Cardiac fibroblast (primary cell): ENCODE measurements at places on chromosomes 2 and 18.

GRCh38 chr2:98043101-98043500, 43.9 kb upstream of the VWA3B start:
- DNase-seq, result no peak

GRCh38 chr2:149160195-149160594, 121.7 kb downstream of the LYPD6B start:
- no peak for DNase-seq

GRCh38 chr2:150619607-150620330, 132.3 kb upstream of the RND3 start:
- peak; percentile 71 for DNase-seq

DNA sequence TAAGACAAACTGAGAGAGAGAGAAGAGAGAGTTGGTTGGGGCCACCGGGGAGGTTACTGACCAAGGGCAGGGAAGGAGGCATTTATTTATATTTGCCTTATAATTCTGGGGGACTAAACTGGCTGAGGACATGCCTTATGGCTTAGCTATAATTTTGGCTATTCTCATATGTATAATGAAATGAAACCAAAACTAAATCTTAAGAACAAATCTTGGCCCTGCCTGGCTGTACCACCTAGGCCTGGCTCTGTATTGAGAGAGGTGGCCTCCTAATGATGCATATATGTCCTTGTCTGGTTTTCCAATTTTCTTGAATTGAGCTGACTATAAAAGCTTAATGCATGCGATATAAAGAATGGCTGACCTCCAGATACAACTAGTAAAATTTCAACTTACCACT, 3.5 kb upstream of the PPP1CB start:
- no peak for DNase-seq

DNA sequence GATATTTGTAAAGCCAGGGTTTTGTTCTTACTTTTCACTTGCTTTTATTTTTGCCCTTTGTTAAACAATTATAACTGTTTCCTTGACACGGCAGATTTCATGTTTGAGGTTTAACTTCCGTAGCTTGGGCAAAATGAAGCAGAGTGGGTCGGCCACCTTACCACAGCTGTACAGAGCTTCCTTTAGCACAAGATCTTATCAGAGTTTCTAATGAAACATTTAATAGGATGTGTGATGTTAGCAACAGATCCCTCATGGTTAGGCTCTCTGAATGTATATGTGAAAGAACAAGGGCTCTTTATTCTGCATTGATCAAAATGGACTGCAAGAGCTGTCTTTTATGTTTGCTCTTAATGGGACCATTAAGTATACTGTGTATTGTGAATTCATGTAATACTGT, 22.3 kb downstream of the RNF125 start:
- no peak for DNase-seq

DNA sequence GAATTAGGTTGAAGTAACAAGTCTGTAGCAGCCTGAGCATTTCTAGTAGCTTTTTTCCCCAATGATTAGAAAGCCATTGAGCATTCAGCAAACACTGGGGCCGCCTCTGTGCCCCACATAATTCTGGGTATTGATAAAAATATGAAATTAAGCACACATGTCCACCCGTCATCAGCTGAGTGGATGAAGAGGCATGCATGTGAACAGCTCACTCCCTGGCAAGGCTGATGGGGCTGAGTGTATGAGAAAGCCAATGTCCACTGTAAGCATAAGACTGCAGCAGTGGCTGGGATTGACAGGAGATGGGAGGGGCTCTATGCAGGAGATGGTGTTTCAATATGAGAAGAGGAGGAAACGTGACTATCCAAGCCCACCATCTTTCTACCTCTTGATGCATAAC, 124.4 kb upstream of the KLHL29 start:
- DNase-seq, result no peak

- no peak for DNase-seq
These were observed 11.0 kb upstream of the UBE2F start for GRCh38 chr2:237955640-237956401.

- DNase-seq, result peak; percentile 90
These were observed 1.7 kb upstream of the CTDSP1 start for GRCh38 chr2:218397820-218398436.

DNA sequence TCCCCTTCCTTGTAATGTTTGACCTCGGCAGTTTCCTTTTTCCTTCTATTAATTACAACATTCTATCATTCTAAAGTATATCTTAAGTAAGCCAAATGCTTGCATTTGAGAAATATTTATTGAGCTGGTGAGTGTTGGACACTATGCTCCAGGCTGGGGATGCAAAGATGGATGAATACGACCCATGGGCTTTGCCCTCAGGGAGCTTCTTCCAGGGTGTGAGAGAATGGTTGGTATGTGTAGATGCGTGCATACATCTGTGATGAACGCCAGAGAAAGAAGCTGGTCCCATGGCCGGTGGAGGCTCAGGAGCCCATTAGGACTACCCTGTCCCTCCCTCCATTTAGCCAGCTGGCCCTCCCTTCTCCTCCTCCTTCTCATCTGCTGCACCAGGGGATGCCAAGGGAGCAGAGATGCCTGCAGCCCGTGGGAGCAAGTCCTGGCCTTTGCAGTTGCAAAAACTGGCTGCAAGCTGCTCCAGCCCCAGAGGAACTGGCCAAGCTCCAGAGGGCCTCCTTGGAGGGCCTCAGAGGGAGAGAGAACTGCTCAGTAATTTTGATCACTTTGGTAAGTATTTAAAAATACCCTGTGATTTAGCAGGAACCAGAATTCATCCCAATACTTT, 65.7 kb upstream of the FOSL2 start:
- DNase-seq, result peak; percentile 74

- DNase-seq, result no peak
These were observed 167.6 kb upstream of the NYAP2 start for GRCh38 chr2:225231900-225232299.

- no peak for DNase-seq
These were observed 6.6 kb downstream of the GAREM2 start for GRCh38 chr2:26179446-26179913.

DNA sequence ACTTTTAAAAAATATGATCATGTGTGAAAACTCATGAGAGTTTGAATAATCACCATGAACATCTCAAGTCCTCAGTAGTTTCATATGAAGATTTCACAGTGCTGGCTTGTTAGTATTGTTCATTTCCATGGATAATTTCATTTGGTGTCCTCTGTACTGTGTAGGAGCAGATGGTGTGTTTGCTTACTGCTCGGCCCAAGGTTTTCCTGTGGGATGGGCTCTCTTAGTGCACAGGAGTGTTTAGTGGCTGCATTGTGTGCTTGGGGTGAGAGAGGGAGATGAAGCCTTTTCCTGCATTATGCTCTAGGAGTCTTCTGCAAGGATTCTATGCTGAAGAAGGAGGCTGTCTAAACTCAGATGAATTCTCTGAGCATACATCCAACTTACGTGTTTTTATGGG, 270.6 kb downstream of the SOCS6 start:
- no peak for DNase-seq
